ENCODE measurements at places on chromosomes 13 and 19.

GRCh38 chr13:83765796-83766195 is 116.5 kb downstream of the SLITRK1 start:
- no peak for DNase-seq

DNA sequence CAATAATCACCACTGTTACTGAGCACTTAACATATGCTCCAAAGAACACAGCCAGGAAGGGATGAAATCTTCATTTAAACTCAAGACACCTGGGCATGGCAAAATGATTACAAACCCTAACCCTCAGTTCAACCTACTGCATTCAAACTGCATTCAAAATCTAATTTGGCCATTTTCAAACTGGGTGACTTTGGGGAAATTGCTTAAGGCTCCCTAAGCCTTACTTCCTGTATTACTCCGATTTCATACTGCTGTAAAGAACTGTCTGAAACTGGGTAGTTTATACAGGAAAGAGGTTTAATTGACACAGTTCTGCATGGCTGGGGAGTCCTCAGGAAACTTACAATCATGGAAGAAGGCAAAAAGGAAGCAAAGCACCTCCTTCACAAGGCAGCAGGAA is 50.4 kb downstream of the CBY2 start:
- DNase-seq, result no peak

DNA sequence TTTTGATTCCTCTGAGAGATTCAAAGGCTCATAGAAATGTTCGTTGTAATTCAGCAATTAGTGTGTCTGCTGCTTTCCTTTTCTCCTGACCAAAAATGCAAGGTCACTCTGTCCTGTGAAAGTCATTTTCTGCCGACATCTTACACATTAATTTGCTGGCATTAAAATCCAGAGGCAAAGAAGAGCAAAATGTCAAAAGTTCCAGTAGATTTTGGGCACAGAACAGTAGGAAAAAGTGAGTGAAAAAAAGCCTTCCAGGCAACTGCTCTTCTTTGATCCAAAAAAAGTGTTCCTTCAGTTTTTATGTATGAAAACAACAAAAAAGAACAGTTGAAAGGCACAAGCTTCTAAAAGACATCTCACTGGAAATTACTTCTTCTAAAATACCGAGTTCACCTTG is 413.8 kb downstream of the FOXO1 start:
- no peak for DNase-seq

- DNase-seq, result no peak
Measured at GRCh38 chr19:10111405-10111811, at the start of gene P2RY11. Gene P2RY11 (plus strand): TSS chr19:10111693. CDS start chr19:10111722, 29 bp downstream.

DNA sequence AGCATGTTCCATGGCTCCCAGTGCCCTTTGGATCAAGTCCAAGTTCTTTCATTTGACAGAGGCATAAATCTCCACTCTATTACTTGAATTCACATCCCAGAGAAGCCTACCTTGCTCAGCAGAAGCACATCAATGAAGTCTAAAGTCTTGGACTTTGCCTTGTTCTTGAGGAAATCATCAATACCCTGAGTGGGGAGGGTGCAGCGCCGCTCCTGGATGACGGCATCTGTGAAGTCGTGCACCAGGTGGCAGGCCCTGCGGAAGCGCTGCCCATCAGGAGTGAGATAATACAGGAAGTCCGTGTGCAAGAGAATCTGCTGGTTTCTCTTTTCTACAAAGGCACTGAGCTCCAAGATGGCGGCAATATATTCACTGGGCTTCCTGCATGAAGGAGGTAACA is 10.6 kb downstream of the CYP4F11 start:
- no peak for DNase-seq

DNA sequence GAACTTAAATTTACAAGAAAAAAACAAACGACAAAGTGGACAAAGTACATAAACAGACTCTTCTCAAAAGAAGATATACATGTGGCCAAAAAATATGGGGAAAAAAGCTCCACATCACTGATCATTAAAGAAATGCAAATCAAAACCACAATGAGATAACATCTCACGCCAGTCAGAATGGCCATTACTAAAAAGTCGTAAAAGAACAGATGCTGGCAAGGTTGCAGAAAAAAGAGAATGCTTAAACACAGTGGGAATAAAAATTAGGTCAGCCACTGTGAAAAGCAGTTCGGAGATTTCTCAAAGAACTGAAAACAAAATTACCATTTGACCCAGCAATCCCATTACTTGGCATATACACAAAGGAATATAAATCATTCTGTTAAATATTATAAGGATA is 132.7 kb downstream of the UGGT2 start:
- no peak for DNase-seq
